Cortex of kidney (tissue), 1 donor: ENCODE measurements at places on chromosomes 3 and 15.

- no peak for DNase-seq
Observed at GRCh38 chr15:90710436-90711027, 6.6 kb upstream of the BLM start.

DNA sequence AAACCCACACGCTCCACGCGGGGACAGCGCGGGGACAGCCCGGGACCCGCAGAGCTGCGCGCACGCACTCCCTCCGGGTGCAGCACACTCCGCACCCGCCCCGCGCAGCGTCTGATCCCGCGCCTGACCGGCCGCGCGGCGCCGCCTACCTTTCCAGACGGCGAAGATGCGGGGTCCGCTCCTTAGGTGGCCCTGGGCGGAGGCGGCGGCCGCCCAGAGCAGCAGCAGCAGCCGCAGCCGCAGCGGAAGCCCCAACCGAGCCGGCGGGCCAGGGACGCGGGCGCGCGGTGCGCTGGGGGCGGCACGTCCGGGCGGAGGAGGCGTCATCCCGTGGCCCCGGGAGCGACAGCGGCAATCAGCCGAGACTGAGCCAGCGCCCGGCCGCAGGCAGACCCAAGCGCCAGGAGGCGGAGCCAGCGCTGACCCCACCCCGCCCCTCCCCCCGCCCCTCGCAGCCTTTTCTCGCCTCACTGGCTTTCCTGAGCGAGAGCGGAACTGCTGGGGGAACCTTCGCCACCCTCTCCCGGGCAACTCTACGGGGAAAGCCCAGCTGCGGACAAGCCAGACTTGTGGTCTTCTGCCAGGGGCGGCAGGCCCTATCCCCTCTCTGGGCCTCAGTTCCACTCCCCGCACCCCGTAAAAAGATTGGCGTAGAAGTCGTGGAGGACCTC lies at the start of gene SEMA7A:
TSS of gene SEMA7A (minus strand) at position 367 of the 671 bp plus-strand sequence. CDS start at position 327, 40 bp downstream.
- no peak for DNase-seq

GRCh38 chr3:85603378-85603777 lies 644.6 kb downstream of the CADM2 start:
- no peak for DNase-seq

DNA sequence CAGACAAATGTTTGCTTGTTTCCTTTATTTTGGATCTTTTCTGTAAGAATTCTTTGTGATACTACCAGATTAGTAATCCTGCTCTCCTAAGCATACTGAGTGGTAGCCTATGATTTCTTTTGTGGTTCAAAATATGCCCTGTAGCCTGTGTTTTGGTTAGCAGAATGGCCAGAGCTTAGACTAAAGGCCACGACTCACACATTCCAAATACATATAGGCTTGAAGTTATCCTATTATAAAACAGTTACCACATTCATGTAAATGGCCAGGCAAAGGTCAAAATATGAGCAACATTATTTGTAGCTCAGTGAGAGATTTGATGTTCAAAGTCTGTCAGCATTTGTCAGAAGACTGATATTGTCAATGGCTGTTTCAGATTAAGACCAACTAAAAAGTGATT lies 84.5 kb downstream of the MITF start:
- no peak for DNase-seq

DNA sequence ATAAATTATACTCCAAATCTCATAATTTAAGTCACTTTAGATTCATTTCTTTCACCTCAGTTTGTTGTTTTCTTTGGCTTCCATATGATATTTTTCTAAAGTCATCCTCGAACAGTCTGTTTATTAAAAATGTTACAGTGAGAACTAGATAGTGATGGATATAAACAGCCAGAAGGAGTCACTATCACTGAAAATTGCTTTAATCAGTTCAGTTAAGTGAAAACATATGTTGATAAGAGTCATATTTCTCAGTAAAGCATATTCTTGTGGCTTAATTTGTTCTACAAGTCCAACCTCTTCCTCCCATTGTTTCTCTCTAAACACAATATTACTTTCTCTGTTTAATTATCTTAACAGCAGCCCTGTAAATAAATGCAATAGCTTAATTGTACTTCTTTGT lies 427.5 kb upstream of the ALCAM start:
- no peak for DNase-seq

- DNase-seq: no peak
Observed at GRCh38 chr3:113623324-113623723, 73.1 kb downstream of the USF3 start.

DNA sequence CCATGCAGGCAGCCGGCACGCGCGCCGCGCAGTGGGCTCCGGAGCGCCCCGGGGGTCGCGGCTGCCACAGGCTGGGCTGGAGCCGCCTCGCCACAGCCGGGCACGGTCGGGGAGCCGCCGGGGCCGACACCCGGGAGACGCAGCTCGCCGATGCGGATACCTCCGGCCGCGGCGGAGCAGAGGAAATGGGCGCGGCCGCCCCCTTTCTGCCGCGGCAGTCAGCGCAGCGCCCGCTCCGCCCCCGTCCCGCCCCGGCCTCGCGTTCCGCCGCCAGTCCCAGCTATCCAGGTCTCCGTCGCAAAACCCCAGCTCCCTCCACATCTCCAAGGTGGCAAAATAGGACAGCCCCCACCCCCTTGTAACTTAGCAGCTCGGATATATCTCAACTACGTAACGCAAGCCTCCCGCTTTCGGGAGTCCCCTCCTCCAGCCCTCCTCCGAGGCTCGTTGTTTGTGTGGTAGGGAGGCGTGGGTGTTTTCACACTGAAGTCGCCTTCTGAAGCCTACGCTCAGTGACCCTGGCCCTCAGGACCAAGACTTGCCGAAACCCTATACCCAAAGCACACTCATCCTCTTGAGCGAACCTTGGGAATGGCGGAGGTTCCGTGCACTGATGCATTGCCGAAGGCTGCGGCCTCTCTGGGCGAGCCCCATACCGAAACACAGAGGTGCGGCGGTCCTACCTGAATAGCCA lies at the start of gene SH3BP5:
TSS of gene SH3BP5 (minus strand) at position 182 of the 694 bp plus-strand sequence. CDS start at position 4, 178 bp downstream.
- peak; percentile 7 for DNase-seq

- DNase-seq: no peak
Observed at GRCh38 chr3:8607234-8608040, 37.2 kb downstream of the SSUH2 start.

- DNase-seq: no peak
Observed at GRCh38 chr3:63450634-63451363, 172.7 kb downstream of the SYNPR start.

DNA sequence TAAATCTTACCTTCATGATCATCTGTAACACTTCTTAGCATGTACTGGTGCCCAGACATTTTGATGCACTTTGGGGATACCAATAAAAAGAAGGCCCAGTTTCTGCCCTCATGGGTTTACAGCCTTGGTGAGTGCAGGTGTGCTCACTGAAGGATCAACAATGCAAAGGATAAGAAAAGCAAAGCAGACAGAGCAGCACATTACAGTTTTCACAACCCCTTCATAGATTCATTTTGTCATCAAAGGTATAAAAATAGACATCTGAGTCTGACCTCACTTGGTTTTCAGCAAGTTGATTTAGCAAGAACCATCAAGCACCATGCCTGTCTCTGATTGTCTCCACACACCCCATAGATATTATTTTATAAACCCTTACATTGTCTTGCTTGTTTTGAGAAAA lies 77.6 kb downstream of the BFSP2 start:
- DNase-seq: no peak

GRCh38 chr3:151863611-151864010 lies 9.8 kb upstream of the SUCNR1 start:
- DNase-seq: no peak

- DNase-seq: no peak
Observed at GRCh38 chr3:52792413-52792812, 2.2 kb upstream of the ITIH3 start.

- DNase-seq: no peak
Observed at GRCh38 chr3:113556946-113557335, 24.6 kb downstream of the SIDT1 start.

GRCh38 chr3:37969596-37970100 lies 20.9 kb upstream of the VILL start:
- no peak for DNase-seq

DNA sequence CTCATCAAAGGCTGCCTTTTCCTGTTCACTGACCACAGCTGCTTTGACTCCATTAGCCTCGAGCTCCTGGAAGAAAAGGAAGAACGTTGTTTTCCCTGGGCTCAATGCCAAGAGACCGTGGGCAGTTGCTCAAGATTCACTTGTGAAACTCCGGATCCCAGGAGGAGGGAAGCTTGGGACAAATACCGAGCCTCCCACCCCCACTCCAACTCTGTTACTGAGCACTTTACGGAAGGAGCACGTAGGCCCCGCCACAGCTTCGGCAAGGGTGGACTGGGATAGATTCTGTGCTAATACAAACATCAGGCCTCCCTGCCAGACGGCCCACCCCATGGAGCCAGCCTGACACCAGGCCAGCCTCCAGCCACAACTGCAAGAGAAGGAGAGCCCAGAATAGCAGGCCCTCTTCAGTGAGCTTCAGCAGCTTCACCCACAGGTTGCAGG lies 10.8 kb upstream of the FANCD2 start:
- no peak for DNase-seq

DNA sequence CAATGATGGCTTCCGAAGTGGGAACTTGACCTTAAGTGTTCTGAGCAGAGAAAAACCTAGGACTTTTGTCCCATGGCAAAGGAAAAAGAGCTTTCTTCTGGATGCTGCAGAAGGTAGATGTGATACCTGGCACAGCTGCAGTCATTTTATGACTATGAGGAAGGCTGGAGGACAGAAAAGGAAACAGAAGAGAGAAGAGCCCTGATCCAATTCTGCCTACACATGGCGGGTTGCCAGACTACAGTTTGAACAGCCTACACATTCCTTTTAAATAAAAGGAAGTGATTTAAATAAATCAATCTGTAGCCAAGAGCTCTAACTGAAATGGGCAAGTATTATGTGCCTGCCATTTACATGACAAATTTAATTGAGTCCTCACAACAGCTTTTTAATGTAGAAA lies 43.6 kb upstream of the CHRNB4 start:
- no peak for DNase-seq

DNA sequence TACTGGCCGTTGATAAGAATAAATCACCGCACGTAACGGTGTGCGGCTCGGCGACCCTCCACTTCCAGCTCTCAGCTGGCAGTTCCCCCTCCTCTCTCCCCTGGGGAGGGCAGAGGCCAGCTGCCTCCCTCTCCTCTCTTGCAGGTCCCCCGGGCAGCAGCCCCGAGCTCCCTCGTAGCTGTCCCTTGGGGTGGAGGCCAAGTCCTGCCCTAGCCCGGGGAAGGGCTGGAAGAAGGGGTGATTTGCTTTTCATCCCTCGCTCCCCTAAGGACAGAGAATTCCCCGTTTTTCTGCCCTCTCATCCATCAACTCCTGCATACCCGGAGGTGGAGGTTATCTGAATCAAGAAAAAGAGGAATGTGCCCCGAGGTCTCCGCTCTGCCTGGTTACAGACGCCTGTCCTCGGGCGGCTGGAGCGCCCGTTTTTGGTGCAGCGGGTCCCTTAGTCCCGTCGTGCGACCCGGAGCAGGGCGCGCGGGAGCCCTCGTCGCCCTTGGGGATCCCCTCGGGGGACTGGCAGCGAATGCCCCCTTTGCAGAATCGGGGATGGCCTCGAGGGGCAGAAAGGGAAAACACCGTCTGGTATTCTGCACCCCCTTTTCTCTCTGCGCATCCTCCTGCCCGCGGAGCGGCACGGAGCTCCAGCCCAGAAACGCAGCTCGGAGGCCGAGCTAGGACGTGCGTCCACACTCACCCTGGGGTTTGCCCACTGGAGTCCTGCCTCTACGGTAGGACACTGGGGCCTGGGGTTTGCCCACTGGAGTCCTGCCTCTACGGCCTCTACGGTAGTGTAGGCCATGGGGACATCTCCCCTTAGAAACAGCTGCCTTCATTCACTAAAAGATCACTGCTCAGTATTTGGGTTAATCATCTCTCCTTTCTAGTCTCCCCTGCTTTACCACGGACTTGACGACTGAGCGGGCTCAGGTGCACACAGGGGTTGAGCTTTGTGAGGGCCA lies 2.2 kb downstream of the PTPRG start:
- no peak for DNase-seq

- no peak for DNase-seq
Observed at GRCh38 chr3:86673991-86674390, 317.0 kb downstream of the VGLL3 start.
